ENCODE measurements at places on chromosomes 2 and 18.

DNA sequence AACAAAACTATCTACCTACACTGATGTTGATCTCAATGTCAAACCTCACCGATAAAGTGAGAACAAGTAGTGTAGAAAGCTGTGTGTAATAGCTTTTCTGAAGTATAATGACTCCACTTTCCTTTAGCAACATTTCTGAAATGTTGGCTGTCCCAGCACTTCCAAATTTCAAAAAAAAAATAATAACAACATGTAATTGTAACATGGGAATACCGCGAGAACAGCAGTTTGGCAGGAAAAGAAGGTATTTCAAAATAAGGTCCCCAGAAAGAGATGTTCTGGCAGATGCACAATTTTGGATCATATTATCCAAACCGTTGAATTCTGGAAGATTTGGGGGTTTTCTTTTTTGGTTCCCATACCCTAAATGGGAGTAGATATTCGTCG is 352.0 kb downstream of the ARHGAP15 start:
- DNase-seq = no peak

DNA sequence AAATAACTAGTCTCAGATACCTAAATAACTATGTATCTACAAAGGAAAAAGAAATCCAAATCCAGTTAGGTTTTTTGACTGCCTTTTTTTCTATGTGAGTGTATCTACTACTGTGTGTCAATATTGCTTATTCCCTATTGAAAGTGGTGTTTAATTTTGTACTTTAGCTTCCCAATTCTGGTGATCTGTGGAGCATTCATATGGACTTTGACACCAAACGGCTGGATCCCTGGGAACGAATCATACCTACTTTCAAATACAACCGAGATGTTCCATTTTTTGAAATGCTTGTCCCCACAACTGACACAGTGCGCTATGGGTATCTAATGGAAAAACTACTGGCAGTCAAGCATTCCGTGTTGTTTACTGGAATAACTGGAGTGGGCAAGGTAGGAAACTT is 152.8 kb downstream of the DNAH6 start:
- no peak for DNase-seq

GRCh38 chr2:30127016-30127893 is 19.6 kb upstream of the YPEL5 start:
- DNase-seq = no peak

GRCh38 chr2:17940091-17940630 is 61.7 kb downstream of the KCNS3 start:
- DNase-seq = no peak

- no peak for DNase-seq
These were observed 1.7 kb downstream of the CYTIP start for GRCh38 chr2:157442191-157442590.

GRCh38 chr2:168633895-168634294 is 168.5 kb upstream of the NOSTRIN start:
- DNase-seq = no peak

DNA sequence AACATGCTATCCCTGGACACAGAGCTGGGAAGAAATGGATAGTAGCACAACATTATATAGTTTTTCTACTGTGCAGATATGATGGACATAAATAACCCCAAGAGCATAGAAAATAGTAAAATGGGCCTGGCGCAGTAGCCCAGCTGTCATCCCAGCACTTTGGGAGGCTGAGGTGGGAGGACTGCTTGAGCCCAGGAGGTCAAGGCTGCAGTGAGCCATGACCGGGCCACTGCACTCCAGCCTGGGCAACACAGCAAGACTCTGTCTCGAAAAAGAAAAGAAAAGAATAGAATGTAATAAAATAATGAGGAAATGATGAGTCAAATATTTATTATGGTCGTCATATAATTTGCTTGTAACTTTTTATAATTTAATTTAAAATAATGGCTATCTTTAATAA is 7.5 kb upstream of the GAREM2 start:
- no peak for DNase-seq

DNA sequence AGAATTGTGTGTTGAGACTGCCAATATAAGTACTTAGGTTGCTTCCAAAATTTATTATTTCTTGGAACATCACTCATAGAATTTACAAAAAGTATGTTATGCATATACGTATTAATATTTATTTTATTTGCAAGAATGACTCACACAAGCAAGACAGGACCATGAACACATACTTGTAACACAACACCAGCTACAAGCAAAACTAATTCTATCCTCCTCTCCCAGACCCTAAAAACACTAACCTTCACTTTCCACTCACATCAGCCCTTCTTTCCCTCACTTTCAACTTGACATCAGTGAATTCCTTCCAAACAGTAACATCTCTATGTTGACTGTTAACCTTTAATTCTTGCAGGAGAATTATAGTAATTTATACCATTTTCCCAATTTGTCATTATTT is 24.3 kb downstream of the OSBPL1A start:
- DNase-seq = no peak

DNA sequence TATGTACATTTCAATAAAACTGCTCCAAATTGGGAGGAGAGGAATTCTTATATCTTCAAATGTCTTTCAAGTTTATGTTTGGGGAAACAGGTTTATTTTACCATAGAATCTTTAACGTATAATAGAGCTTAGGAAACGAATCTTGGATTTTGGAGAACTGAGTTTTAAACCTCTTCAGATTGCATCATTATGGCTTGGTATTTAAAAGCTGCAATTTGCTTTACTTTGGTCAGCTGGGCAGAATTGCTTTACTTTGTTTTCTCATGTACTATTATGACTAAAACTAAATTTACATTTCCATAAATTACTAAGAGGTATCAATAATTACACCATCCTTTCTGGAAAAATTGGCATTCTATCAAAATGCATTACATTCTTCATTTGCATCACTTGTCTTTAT is 54.6 kb downstream of the BAZ2B start:
- DNase-seq = no peak

GRCh38 chr2:137910641-137911040 is 53.6 kb upstream of the HNMT start:
- DNase-seq = no peak

DNA sequence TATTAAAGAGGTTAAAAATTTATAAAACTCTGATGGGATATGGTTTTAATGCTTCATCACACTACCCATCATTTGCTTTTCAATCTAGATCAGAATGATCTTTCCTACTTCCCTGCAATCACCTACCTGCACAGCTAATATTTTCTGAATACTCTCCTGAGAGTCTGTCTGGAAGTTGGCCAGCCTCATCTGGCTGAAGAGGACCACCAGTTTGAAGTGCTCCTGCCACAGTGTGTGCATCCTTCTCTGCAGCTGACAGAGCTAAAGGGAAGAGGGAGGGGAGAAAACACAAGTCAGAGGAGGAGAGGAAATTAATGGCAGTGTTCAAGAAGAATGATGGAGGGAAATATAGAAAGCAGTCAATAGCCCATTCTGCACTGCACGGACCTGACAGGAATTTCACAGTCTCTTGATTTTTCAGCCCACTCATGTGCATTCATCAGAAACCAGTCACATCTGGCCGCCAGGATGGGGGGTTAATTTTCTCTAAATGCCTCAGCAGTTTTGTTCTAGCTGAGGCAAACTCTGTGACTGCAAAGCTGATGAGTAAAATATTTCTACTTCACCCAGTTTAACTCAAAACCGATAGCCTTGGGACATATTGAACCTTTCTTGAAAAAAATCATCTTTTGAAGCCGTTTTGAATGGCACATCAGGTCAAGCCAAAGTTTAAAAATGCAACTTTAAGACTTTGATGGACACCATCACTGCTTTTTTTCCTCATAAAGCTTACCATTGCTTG is 201.8 kb upstream of the KLHL14 start:
- DNase-seq = no peak

GRCh38 chr18:2336690-2337392 is 234.5 kb downstream of the METTL4 start:
- no peak for DNase-seq

GRCh38 chr18:12015416-12016062 is 34.2 kb downstream of the IMPA2 start:
- DNase-seq = no peak

DNA sequence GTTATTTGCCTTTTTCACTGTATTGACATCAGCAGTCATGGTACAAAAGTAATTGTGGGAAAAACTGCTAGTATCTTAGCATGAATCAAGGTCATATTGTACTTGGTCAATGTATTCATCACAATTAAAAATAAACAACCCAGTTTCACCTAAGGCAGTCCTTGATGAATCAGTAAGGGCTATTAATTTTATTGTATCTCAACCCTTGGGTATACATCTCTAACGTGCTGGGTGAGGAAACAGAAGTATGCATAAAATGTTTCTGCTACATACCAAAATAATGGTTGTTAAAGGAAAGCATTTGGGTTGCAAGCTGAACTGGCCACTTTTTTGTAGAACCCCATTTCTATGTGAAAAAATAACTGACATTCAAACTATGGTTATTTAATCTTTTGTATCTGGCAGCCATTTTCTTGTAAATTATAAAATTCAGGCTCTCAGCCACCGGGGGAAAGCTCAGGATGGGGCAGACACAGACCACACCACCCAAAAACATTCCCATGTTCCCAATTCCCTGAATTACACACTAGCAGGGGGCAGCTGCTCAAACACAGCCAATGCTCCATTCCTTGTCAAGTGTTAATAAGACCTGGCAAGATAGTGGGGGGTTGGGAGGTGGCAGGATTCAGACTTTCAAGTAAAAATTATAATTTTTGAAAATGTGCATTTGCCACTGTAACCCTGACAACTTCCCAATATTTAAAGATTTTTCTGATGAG is 49.3 kb downstream of the OLA1 start:
- DNase-seq = no peak
